Muscle of back (tissue), 13 donors: ENCODE measurements at places on chromosomes 5 and 9. TPM values are rescaled to one million over a fixed set of nuclear protein-coding genes. Genes with fewer than 3 reads are reported as not detected.

DNA sequence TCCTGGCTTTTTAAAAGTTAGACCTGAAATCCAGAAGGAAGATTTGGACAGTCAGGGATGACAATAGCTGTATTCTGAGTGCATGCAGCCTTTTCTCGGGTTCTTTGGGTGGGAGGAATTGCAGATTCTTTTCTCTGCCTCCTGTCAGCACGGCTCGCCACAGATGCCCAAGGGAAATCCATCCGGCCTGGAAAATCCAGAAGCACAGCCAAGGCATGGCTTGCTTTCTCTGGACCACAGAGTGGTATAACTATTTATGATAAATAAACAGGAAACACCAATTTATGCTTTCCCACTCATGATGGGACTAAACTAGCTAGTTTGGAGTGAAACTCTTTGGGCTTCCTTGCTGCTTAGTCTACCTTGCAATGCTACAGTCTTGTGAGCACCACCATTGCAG lies 59.1 kb downstream of the C9orf152 start:
- DNase-seq: no peak

- DNase-seq: no peak
Observed at GRCh38 chr9:124395826-124396225, 19.4 kb downstream of the PSMB7 start.

DNA sequence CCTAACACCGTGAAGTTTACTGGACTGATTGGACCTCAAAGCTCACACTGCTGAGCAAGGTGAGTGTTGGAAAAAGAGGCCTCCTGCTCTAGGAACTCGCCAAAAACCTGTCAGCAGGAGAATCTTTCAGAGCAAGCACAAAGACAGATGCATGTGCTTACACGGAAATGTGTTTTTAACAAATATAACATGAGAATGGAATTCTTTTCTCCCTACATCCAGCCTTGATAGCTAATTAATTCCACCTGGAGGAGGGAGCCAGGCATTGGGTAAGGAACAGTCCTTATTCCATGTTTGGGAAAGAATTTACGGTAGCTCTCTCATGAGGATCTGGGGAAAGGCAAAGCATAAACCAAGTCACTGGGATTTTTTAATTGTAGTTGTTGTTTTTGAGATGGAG lies 98.8 kb downstream of the KLF4 start:
- DNase-seq: peak; percentile 70

DNA sequence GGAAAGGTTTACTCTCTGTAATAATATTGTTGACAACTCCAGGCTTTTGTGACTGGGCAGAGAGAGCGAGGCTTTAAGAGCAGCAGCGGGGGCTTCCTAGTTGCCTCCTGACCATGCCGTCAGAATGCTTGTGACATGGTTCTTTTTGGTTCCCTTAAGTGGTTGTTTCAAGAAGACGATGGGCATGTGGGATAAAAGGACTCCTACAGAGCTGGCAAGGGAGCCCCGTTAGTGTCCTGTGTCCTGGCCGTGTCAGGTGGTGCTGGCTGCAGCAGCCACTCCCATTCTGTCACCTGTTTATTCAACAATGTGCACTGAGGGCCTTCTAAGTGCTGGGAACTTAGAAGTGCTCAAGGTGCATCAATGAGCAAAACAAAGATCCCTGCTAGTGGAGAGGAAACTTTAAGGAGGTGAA lies 19.7 kb downstream of the LCP2 start:
- DNase-seq: no peak

DNA sequence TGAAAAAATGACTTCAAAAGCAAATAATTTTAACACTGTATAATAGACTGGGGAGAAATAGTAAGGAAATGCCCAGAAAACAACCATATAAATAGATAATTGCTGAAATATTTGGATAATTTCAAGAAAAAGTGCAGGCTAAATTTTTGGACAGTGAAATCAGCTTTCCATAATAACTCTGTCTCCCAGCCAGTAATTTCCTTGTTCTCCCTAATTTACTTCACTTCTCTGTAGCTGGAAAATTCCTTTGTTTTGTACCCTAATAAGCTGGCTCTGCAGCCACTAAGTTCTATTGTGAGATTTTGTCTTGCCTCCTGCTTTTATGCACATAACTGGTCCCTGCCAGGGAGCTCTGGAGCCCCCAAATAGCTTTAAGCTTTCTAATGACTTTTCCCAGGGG lies 27.7 kb downstream of the PRDM6 start:
- no peak for DNase-seq

DNA sequence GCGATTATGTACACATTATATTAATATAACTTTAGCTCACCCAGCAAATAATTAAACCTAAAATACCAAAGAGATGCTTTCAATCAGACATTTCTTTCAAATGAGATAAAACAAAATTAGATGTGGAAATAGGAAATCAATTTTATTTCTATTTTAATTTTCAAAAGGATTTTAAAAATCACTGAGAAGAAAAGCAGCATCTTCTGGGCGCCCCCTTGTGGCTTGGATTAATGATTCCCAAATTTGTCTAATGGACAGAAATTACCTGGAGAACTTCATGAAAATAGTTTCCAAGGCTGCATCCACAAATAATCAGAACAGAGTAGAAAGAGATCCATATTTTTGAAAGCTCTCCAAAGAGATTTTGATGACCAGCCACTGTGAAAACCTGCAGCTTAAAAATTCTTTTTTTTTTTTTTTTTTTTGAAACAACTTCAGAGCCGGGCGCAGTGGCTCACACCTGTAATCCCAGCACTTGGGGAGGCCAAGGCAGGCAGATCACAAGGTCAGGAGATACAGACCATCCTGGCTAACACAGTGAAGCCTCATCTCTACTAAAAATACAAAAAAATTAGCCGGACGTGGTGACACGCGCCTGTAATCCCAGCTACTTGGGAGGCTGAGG lies 50.9 kb upstream of the CEMIP2 start:
- peak; percentile 61 for DNase-seq

DNA sequence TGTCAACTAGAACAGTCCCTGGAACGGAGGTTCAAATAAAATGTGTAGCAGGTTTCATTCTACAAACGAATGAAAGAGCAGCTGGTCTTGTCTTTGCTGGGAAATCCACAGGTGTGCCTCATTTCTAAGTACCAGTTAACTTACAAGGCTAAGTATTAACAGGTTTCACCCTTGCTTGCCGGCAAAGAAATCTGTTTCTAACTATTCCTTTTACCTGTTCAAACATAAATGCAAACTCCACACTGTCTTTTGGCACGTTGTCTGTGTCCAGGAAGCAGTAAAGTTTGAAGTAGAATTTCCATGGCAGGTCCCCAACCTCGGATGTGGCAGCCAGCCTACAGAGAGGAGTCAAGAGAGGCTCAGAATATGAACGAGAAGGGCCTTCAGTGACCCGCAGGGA lies 54.4 kb upstream of the RETREG1 start:
- DNase-seq: no peak

Gene MARCHF11
- polyA plus RNA-seq: not detected

Gene PDLIM7
- 222 TPM for polyA plus RNA-seq
